ENCODE measurements at places on chromosomes 7 and 10. TPM values are rescaled to one million over a fixed set of nuclear protein-coding genes. Genes with fewer than 3 reads are reported as not detected.

GRCh38 chr10:112434988-112435619 lies 11.6 kb downstream of the ZDHHC6 start:
- DNase-seq: no peak

DNA sequence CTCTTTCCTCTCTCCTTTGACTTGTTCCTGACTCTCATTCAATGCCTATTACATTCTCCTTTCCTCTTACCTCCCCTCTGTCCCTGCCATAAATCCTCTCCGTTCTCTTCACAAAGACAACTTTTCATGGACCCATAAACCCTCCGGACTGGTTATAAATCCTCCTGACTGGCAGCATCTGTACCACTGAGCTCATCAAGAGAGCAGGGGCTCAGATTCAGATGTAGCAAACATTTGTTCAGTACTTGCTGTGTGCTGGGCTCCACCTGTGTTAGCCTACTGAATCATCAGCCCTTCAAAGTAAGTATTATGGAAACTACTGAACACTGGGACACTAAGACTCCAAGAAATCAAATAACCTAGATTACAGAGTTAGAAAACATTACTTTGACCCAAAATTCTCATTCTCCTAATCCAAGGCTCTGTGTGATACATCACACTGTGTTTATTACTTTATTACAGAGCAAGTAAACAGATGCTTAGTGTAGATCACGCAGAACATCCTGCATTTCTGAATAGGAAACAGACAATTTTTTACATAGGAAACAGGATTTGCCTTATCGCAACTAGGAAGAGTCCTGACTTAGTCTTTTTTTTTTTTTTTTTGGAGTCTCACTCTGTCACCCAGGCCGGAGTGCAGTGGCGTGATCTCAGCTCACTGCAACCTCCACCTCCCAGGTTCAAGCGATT lies 108.6 kb upstream of the PDE1C start:
- DNase-seq: no peak

The SPAG6 gene
- not detected for total RNA-seq

The SGCE gene
- total RNA-seq: 27.7 TPM

DNA sequence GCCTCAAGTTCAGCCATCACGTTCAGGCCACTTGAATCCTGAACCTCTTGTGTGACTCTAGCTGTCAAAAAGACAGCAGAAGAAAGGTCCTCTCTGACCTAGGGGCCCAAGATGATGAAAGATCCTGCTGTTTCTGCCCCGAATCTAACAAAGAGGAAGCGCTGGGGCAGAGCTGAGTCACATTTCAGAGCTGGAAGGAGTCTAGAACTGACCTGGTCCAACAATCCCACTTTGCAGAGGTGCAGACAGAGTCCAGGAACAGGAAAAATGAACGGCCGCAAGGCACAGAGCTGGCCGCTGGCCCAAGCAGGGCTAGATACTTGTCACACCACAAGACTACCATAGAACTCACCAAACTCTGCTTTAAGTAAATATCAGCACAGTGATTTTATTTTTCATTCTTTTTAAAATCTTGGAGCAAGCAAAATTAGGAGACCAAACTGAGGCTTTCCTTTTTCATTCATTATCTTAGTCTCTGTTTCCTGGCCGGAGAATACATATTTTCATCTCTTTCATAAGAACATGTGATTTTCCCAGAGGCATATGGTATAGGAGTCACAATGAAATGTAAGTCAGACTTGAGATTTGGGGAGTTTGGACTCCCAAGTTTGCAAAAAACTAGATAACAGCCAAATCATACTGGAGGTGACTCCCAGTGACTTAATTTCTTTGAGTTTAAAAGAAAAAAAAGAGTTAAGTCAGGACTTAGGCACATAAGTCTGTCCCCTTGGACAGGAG lies 52.8 kb downstream of the CHST15 start:
- peak; percentile 84 for DNase-seq

The ZSCAN25 gene
- total RNA-seq: 10.4 TPM

DNA sequence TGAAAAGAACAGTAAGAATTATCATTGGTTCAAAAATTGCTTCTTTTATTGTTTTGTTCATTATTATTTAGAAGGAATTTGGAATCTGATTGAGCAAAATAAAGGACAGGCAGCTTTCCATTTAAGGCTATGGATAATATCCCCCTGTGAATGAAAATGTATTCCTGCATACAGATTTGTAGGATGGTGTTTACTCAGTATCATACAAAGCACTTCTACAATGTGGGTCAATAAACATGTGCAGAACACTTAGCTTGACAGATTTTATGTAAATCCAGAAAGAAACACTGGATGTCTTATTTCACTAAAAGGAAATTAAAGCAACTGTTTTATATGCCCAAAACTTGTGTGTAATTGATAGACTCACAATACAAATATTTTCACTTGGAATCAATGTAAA lies 189.7 kb downstream of the THSD7A start:
- DNase-seq: no peak

The SPDYE2B gene
- total RNA-seq: not detected

DNA sequence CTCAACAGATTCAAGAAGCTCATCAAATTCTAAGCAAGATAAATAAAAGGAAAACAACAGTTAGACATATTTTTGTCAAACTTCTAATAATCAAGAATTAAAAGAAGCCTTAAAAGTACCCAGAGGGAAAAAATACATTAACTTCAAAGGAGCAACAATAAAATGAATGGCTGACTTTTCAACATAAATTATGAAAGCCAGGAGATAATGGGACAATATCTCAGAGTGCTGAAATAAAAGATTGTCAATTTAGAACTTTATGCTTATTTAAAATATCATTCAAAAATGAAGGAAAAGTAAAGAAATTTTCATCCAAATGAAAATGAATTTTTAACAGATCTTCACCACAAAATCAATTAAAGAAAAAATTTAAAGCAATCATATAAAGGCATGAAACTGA lies 108.5 kb upstream of the IL6 start:
- no peak for DNase-seq

- DNase-seq: no peak
Observed at GRCh38 chr10:109740436-109740835, 182.9 kb downstream of the XPNPEP1 start.

The TSPAN12 gene
- total RNA-seq: 54.9 TPM

The RAB18 gene
- 113 TPM for total RNA-seq

DNA sequence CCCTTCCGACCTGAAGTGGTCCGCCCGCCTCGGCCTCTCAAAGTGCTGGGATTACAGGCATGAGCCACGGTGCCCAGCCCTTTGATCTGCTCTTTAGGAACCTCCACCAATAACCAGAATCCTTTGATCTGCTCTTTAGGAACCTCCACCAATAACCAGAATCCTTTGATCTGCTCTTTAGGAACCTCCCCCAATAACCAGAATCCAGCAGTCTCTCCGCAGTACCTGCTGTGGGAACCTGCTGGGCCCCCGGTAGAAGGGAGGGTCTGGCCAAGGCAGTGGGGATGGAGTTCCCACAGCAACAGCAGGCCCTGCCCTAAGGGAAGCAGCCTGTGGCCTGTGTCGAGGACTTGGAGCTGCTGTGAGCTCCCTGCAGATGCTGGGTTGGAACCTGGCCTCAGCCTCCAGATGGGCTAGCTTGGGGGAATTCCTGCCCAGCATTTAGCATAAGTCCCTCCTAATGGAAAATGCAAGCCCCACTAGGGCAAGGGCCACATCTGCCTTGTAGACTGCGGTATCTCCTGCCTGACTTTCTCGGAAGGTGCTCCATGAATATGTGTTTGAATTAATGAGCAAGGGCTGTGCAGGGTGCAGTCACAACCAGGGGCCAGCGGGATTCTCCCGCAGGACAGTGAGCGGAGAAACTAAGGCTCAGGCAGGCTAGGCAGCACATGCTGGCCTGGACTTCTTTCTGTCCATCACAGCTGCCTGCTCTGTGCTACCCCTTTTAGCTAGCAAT lies 165.8 kb downstream of the UBE2H start:
- no peak for DNase-seq

The NME8 gene
- total RNA-seq: not detected

DNA sequence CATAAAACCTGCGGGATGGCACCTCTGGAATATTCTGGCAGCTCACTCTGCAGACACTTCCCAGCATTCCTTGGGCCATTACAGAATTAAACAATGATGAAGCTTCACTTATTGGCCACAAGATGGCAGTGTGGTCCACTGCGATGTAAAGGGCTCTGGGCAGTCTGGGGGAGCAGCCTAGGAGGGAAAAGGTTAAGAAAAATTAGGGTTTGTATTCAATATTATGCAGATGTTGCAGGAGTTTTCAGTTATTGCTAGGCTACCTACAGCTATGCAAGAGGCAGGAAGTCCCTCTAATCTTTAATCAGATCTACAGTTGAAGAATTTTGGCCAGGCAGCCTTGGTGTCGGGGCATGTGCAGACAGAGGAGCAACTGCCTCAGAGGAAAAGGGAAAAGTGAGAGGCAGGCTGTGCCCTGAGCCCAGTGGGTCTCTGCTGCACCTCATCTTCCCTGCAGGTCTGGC lies 233.2 kb upstream of the PRSS1 start:
- DNase-seq: no peak

The HOXA10 gene
- total RNA-seq: not detected

GRCh38 chr7:150986099-150986512 lies 4.7 kb upstream of the NOS3 start:
- DNase-seq: no peak

GRCh38 chr10:59891349-59891748 lies 15.0 kb downstream of the CCDC6 start:
- DNase-seq: no peak

DNA sequence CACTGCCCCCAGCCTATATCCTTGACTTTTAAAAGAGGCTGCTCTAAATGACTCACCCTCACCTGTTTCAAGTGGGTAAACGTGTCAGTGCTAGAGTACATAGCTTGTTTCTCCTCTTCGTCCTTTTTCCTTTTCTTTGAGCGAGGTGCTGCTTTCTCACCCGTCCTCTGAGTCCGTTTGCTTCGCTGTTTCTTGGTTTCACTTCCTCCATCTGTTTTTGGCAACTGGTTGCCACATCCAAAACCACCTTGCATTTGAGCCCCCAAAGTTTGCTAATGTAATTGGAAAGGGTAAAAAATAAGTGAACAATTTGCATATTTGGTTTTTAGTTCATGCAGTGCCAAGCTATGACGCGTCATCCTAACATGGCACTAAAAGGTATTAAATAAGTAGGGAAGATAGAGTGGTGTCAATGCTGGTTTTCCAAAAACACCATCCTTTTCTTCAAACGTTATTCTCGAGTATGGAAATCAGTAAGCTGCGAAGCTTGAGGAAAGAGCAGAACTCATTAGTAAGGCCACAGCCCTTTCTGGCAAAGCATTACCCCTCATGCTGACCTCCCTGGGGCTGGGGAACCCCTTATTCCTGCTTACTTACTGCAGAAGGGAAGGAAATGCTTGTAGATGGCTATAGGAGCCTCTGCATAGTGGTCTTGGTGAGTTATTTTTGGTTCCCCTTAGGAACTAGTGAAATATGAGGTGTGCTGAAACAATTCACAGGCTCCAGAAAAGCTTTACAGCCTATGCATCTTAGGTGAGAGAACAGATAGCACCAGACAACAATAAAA lies 133.5 kb downstream of the GALNT11 start:
- DNase-seq: no peak

DNA sequence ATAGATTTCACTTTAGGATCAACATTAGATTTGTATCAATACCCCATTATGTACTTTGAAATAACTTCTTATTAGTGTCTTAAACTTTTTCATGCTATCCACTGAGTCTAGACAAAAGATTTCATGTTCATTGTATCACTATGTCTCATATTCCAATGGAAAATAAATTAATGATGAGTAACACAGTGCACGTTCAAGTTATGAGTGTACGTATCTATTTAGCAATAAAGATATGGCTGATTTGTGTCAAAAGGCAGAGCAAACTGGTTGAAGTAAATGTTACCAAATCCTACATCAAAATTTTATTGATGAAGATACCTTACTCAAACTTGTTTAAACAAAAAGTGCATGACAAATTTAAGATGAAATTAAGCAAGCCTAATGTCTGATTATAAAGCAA lies 102.4 kb downstream of the SEMA3E start:
- no peak for DNase-seq

GRCh38 chr10:32256613-32257437 lies 90.1 kb downstream of the EPC1 start:
- DNase-seq: peak; percentile 85

The RAPGEF5 gene
- total RNA-seq: 22.4 TPM

DNA sequence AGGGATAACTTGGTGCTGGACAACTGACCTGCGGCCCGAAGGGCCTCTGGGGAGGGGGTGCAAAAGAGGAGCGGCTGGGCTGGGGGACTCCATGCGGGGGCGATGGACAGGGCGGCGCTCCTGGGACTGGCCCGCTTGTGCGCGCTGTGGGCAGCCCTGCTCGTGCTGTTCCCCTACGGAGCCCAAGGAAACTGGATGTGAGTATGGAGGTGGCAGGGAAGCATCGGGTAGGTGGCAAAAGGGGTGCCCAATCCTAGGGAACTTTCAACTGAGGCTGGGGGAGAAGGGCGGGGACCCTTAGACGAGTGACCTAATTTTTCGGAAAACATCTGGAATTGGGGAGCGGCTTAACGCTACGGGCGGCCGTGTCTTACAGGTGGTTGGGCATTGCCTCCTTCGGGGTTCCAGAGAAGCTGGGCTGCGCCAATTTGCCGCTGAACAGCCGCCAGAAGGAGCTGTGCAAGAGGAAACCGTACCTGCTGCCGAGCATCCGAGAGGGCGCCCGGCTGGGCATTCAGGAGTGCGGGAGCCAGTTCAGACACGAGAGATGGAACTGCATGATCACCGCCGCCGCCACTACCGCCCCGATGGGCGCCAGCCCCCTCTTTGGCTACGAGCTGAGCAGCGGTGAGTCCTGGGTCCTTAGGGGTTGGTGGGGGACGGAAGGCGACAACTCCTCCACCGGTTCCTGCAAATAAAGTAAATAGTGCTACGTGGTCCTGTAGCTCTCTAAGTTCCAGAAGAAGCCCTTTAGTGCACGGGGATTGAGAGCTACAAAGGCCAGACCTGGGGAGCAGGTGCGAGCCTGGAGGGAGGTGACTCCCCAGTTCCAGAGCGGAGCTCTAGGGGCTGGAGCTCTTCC lies 622 bp downstream of the WNT16 start:
- DNase-seq: no peak

DNA sequence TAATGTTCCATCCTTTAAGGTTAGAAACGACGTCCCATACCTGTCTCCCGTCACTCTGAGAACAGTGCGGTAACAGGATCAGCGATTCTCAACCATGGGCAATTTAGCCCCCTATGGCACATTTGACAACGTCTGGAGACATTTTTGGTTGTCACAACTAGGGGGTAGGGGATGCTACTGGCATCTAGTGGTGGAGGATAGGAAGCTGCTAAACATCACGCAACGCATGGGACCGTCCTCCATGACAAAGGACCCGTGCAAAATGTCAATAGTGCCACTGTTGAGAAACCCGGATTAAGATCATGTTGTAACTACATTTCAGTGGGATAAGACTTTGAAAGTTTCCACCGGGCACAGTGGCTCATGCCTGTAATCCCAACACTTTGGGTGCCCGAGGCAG lies 5.0 kb upstream of the PAXIP1 start:
- no peak for DNase-seq

DNA sequence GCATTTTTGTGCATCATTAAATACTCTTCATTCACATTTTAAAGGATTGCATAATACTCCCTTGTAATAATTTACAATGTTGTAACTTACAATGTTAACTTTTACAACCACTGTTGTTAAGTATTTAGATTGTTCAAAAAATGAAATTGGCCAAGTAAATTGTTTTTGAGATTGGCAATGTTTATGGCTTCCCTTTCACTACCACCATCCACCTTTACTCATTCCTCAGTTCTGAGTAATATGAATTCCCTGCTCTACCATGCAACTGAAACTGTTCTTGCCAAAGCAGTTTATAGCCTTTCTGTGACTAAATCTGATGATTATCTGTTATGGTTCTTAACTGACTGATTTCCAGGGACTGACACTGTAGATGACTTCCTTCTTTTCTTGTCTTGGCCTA lies 80.5 kb upstream of the TMEM106B start:
- DNase-seq: no peak
